Skin of body (tissue), 3 donors: ENCODE measurements at places on chromosomes 16 and 17.

DNA sequence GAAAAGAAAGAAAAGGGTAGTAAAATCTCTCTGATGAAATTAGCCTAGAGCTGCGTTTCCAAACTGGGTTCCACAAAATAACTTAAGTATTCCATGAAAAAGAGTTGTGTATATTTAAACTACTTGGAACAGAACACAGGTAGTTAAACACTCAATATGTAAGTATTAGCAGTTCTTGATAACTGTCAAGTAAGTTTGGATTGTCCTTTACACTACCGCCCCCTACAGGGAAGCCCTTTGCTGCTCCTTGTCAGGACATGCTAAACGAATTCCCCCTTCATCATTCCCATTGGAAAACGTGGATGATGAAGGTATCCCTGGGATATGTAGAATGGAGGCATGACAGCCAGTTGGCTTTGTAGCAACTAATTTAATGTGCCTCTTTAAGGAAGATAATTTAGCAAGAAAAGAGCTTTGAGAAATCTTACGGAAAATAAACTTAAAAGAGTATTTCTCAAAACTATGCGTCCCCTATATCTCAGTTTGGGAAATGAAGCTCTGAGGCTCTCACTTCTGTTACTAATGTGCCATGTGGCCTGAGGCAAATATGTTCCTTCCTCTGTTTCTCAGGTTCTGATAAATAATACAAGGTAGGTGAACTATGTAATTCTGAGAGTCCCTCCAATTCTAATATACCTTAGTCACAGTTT, 18.8 kb downstream of the NCBP3 start:
- no peak for DNase-seq

GRCh38 chr17:17141860-17142552, 64.1 kb downstream of the PLD6 start:
- no peak for DNase-seq

DNA sequence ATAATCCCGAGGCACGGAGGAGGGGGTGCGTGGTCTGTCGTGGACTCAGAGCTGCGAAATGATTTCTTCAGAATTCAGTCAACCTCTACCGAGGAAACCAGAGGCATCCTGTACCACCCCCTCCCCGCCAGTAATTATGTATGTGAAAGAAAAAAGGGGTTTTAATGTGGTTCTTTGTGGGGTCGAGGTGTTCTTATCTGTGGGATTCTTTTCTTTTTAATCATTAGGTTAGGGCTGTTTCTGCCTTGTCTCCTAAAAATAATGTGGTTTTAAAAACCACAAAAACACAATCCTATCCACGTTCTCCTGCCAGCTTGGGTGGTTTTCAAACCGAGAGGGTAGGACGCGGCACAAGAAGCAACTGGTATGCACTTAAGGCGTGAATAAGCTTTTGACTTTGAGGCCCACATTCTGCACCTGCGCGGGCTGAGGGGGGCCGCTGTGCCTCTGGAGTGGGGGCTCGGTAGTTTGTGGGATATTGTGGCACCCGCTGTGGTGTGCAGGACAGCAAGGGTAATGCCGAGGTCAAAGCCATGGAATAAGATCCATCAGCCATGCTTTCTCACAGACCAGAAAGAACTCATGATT, 1.0 kb downstream of the SLC47A1 start:
- no peak for DNase-seq

- DNase-seq, result no peak
Measured at GRCh38 chr17:50835301-50836234, at the start of gene WFIKKN2. Gene WFIKKN2 (plus strand): TSS chr17:50835586. CDS start chr17:50835938, 352 bp downstream.
